Endodermal cell (in vitro differentiated cells): ENCODE measurements at places on chromosomes 13 and 19. TPM values are rescaled to one million over a fixed set of nuclear protein-coding genes. Genes with fewer than 3 reads are reported as not detected.
A peak's percentile ranks its signal among the peaks of the same experiment; 100 is the strongest.

MARCHF2 gene
- total RNA-seq, result 28.4 to 37.1 TPM (median 35.9 TPM) in 3 replicates

DAND5 gene
- 0.19 to 0.40 TPM (median 0.40 TPM) in 3 replicates for total RNA-seq

PCSK4 gene
- total RNA-seq, result 31.6 to 33.4 TPM (median 33.1 TPM) in 3 replicates

DNA sequence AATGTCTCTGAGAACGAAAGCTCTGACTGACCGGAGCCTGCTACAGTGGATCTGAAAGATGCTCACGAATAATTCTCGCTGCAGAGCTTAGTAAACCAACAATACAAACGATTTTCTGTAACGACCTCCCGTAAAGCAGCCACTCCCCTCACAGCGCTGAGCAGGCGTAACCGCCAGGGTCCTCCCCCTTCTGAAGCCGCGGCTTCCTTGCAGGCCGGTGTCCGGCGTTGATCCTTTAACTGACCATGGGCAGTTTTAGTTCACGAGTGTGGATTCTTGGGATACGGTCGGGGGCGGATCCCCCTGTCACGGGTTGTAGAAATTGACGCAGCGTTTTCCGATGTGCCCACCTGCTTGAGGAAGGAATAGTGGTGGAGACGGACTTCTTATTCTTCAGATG is 75.9 kb downstream of the ATP11A start:
- DNase-seq, result no peak

- no peak for DNase-seq
These were observed 1.2 kb upstream of the CXCL17 start for GRCh38 chr19:42443944-42444398.

- peak; percentile 97 for DNase-seq
These were observed 1.0 kb upstream of the UBE2M start for GRCh38 chr19:58559275-58560006.

GRCh38 chr19:48479686-48480085 is 10.5 kb downstream of the CYTH2 start:
- DNase-seq, result no peak

MUC16 gene
- 0.11 and 0.13 TPM in 2 replicates for total RNA-seq

DNA sequence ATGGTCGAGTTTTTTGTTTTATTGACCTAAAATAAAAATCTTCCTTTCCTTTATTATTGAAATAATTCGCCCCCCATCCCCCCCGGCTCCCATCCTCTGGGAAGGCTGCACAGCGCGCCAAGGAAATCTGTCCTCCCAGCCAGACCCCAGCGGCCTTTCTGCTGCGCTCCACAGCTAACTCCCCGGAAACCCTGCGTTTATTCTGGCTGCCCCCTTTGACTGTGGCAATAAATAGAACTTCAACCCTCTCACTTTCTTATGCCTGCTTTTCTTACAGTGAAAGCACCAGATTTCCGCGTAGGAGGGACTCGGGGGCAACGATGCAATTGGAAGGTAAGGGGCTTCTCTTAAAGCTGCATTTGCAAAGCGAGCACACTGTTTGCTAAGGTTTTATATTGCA is 9.7 kb upstream of the C19orf12 start:
- no peak for DNase-seq

SGCG gene
- total RNA-seq, result 0.15 and 0.27 TPM in 2 replicates

DNA sequence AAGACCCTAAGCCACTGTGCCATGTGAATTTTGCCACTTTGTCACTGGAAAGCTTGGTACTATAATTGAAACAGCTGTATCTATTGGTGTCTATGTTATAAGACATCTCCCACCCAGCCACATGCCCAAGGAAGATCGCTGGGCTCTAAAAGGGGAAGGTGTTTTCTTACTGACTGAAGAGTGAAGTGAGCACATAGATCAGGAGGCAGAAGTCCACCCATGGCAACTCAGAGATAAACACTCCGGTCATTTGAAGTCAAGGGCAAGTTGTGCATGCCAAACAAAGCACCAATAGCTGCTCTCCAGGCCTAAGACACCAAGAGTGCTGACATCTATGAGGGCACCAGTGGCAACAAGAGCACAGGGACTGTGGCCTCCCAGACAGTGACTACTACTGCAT is 153.8 kb downstream of the KCTD12 start:
- no peak for DNase-seq

- DNase-seq, result peak; percentile 43
These were observed 1347.3 kb downstream of the PCDH9 start for GRCh38 chr13:65882810-65883209.

GJB6 gene
- not detected in 2 replicates for total RNA-seq

SHISA2 gene
- total RNA-seq, result 195 and 232 TPM in 2 replicates

DNA sequence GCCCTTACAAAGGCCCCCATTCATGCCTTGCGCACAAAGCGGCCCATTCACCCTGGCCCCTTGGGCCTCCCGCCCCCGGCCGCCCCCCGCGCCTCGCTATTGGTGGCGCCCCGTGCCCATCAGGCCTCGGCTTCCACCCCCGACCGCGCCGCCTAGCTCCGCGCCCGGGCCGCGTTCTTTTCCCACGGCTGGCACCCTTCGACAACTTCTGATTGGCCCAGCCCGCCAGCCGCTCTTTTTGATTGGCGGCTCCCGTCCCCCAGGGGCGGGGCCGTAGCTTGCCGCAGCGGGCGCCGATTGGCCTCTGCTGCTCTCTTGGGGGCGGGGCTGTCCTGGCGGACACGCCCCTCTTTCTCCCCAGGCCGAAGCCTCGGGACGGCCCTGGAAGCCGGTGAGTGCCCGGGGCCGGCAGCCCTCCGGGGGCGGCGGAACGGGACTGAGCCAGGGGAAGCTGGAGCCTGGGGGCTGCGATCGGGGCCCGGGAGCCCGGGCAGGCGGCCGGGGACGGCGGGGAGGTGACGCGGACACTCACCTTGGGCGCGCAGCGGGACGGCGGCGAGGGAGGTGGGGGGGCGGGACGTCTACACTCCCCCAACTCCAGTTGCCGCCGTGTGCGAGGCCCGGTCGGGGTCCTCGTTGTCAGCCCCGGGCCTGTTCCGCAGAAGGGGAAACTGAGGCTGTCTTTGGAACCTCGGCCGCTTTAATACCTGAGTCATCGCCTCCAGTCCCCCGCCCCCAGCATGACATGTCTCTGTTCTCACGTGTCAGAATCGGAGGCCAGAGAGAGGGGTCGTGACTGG is at the start of gene MYH14:
Gene MYH14 (plus strand): TSS at position 342 of the 800 bp plus-strand sequence. CDS start 6,744 bp downstream, outside the sequence.
- peak; percentile 98 for DNase-seq

- no peak for DNase-seq
These were observed 63.8 kb downstream of the VWA8 start for GRCh38 chr13:41897126-41897525.

LIM2 gene
- not detected in 3 replicates for total RNA-seq

PPFIA3 gene
- 6.1 and 7.4 TPM in 2 replicates for total RNA-seq

- DNase-seq, result no peak
These were observed 151.3 kb downstream of the LMO7 start for GRCh38 chr13:75787249-75787928.

GPR12 gene
- total RNA-seq, result not detected in 2 replicates

COX6B2 gene
- 0.36 and 0.84 TPM in 2 replicates for total RNA-seq

OVOL3 gene
- total RNA-seq, result not detected in 2 replicates

GRCh38 chr19:38152461-38153379 is 71.3 kb downstream of the DPF1 start:
- peak; percentile 71 for DNase-seq

GRCh38 chr13:50691681-50692263 is 151.7 kb downstream of the DLEU7 start:
- no peak for DNase-seq

DNA sequence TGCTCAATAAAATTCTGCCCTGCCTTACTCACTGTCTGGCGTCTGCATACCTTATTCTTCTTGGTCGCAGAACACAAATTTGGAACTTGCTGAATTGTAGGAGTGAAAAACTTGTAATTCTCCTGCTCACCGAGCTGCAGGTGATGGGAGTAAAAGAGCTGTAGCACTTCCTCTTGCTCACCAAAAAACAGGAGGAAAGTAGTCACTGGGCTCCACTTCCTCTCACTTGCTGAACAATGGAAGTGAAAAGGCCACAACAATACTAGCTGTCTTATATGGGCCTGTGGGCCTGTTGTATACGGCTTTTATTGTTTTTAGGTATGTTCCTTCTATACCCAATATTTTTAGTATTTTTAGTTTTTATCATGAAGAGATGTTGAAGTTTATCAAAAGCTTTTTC is 978.7 kb downstream of the SLITRK5 start:
- DNase-seq, result no peak

DNA sequence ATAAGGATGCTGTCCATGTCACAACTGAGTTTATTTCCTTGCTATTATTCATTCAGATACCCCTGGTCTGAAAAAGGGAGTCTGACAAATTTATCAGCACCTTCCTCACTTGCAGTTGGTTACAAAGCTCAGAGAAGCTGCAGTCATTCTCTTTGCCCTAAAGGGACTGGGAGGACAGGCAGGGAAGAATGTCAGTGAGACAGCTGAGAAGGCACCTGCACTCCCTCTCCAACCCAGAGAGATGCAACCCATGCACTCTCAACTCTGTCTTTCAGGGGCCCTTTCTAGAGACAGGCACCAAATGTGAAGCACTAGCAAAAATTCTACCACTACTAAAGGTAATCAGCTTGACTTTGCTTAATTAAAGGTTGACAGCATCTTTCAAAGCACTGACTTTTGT is 83.3 kb downstream of the CRYL1 start:
- DNase-seq, result no peak

- no peak for DNase-seq
These were observed 789.8 kb downstream of the SLITRK6 start for GRCh38 chr13:85009447-85009846.

- peak; percentile 70 for DNase-seq
These were observed 97.1 kb upstream of the UBAC2 start for GRCh38 chr13:99103536-99103935.

GRCh38 chr19:14318873-14319272 is 62.4 kb upstream of the ADGRE5 start:
- DNase-seq, result peak; percentile 81

DNA sequence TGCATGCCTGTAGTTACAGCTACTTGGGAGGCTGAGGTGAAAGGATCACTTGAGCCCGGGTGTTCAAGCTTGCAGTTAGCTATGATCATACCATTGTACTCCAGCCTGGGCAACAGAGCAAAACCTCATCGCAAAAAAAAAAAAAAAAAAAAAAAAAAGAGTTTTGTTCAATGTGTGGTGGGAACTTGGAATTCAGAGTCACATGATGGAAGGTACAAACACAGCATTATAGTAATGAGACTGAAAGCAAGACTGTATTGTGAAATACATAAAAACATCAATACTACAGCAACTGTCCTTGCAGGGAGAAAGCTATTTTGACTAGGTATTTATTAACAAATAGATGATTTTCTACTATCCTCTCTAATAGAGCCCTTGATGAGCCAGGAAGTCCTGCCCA is 393.2 kb downstream of the DLEU7 start:
- no peak for DNase-seq

ACP7 gene
- total RNA-seq, result 0.29 TPM in 1 of 2 replicates, not detected in the other

- DNase-seq, result no peak
These were observed 6.3 kb upstream of the DOCK9 start for GRCh38 chr13:98984118-98984517.

DNA sequence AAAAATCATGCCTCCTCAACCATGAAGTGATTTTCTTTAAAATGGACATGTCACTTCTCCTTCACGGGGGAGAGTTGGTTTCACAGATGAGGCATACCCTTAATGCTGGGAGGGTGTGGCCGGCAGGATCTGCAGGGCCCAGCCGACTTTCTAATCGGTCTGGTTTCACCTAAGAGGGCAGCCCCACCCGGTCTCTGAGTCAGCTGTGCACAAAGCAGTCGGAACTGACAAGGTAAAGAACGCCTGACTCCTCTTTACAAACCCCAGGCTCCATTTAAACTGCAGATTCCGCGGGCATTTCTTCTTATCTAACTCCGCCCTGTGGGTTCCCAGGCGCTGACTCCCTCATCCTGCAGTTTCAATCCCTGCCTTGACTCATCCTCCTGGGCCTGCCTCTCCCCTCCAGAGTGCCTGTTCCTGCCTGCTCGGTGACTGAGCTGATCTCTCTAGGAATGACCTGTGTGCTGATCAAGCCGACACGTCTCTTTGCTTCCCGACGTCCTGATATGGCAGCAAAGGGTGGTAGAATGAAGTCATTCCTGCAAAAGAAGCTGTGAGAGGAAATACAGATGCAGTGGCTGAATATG is 63.4 kb downstream of the EFNB2 start:
- peak; percentile 92 for DNase-seq

DCLK1 gene
- total RNA-seq, result 32.8 and 34.8 TPM in 2 replicates

- peak; percentile 95 for DNase-seq
These were observed 21.9 kb downstream of the ATP11A start for GRCh38 chr13:112711528-112712265.

PRKCSH gene
- total RNA-seq, result 449 to 483 TPM (median 454 TPM) in 3 replicates

DNA sequence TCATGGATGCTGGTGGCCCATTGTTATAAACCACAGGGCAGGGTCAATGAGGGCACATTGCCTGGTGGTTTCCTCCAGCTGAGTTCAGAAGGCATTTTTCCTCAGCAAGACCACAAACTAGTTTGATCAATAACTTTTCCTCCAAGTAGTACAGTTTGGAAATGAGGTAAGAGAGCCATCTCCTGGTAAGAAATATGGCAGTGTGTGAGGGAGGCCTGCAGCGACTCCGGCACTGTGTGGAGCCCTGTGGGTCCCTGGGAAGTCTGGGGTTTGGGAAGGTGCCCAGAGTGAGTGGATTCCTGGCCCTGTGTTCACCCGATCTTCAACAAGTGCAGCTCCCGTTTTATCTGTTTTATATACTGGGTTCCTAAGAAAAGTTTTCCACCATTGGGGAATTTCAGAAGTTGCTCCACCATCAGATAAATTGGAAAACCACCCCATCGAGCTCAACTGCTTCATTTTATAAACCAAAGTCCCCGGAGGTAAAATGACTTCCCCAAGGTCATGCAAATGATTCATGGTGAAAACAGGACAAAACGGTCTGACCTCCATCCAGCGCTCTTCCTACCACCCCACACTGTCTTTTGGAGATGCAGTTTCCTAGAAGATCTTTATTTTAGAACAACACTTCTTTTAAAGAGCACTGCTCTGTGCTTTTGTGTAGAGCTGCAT is 148.4 kb downstream of the KATNAL1 start:
- DNase-seq, result no peak

- no peak for DNase-seq
These were observed 556 bp downstream of the CACTIN start for GRCh38 chr19:3625996-3626472.

DNA sequence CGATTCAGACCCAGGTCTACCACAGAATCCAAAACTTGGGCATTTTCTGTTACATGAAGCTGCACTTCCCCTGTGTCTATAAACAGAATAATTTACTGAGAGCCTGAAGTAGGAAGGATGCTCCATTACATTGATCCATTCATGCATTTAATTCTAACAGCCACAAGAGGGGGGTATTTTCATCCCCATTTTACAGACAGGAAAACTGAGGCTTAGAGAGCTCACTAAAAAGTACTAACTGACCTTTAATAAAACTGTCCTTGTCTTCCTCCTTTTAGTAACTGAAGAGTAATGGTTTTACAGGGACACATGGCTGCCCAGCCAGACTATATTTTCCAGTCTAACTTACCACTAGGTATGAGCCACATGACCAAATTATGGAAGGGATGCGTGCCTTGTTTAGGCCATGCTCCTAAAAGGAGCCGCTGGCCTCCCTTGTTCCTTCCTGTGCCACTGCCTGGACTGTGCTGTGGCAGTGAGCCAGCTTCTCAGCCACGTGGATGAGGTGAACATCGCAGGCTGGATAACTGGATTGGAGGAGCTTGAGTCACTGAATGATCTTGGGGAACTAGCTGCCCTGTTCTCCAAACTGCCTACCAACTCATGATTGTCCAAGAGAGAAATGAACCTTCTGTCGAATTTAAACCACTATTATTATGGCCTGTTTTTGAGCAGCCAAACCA is 108.3 kb downstream of the DOCK9 start:
- DNase-seq, result no peak

SCGB2B2 gene
- 0.61 TPM in 1 of 3 replicates, not detected in the others for total RNA-seq

GRCh38 chr13:101576455-101576854 is 124.0 kb downstream of the ITGBL1 start:
- DNase-seq, result no peak

HIF3A gene
- total RNA-seq, result 37.0 and 41.6 TPM in 2 replicates

- no peak for DNase-seq
These were observed 430.2 kb downstream of the KCTD12 start for GRCh38 chr13:76455960-76456359.

NOVA2 gene
- total RNA-seq, result 0.91 to 2.4 TPM (median 1.3 TPM) in 3 replicates

- no peak for DNase-seq
These were observed 26.6 kb downstream of the COL4A1 start for GRCh38 chr13:110280231-110280813.
